Inflammatory macrophage treated with lipopolysaccharide for 1 hour (primary cell): ENCODE measurements at places on chromosomes 6 and 20.

- no peak for DNase-seq
Observed at GRCh38 chr6:11431455-11431937, 106.1 kb upstream of the TMEM170B start.

- DNase-seq = no peak
Observed at GRCh38 chr6:13346245-13346644, 17.9 kb upstream of the TBC1D7 start.

- DNase-seq = no peak
Observed at GRCh38 chr6:7183707-7184106, 75.9 kb downstream of the RREB1 start.

DNA sequence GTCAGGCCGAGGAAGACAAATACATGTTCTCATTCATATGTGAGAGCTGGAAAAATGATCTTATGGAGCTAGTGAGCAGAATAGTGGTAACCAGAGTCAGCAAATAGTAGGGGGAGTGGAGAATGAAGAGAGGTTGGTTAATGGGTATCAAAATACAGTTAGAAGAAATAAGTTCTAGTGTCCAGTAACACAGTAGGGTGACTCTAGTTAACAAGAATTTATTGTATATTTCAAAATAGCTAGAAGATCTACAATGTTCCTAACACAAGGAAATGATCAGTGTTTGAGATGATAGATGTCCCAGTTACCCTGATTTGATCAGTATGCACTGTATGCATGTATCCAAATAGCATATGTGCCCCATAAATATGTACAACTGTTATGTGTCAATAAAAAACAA is 128.4 kb downstream of the BCKDHB start:
- DNase-seq = no peak

- DNase-seq = no peak
Observed at GRCh38 chr20:1997483-1998192, 3.8 kb upstream of the PDYN start.

DNA sequence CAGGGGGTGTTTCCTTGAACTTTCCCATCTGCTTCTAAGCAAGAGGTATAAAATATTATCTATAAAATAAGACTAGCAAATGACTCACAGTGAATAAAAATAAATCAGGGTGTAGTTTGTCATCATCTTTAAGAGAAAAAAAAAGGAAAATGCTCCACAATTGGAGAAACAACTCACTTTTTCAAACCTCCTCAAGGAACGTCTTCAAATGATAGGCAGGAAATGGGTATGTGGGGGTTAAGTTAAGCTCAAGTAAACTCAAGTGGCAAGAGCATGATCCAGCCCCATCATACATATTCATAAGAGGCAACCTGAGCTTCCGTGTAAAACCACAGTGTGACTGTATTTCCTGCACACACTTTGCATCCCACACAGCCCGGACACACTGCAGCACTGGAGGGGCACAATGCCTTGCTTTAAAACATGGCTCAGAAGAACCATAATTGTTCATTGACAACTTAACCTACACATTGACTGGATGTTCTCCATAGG is 58.5 kb upstream of the CEP85L start:
- no peak for DNase-seq

DNA sequence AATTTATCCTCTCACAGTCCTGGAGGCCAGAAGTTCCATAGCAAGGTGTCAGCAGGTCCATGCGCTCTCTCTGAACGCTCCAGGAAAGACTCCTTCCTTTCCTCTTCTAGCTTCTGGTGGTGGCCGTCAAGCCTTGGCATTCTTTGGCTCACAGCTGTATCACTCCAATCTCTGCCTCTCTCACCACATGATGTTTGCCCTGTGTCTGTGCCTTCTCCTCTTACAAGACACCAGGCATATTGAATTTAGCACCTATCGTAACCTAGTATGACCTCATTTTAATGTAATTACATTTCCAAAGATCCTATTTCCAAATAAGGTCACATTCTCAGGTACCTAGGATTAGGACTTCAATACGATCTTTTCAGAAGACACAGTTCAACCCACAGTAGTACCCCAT is 428.5 kb downstream of the CD83 start:
- no peak for DNase-seq

- no peak for DNase-seq
Observed at GRCh38 chr6:52543729-52544601, 32.9 kb downstream of the TRAM2 start.
